Midbrain (tissue), 1 donor: ENCODE measurements at places on chromosomes 4 and X.

GRCh38 chr4:114807759-114808404 is 209.3 kb downstream of the UGT8 start:
- DNase-seq: peak; percentile 35

DNA sequence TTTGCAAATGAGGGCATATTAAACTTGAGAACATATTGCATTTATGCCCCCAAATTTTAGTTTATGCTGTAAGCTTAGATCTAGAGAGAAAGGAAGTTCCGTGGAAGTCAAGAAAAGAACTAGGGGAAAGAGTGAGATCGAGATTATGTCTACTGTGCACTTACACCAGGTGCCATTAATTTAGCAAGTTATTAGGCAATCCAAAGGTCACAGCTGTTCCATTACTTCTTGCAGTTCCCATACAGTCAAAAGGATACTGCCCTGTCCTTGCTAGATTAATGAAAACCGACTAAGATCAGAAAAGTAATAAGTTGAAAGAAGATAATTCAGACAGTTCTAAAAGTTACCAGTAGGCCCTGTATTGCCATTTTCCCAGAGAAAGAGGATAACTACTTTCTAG is 49.3 kb upstream of the SLC7A11 start:
- DNase-seq: no peak

DNA sequence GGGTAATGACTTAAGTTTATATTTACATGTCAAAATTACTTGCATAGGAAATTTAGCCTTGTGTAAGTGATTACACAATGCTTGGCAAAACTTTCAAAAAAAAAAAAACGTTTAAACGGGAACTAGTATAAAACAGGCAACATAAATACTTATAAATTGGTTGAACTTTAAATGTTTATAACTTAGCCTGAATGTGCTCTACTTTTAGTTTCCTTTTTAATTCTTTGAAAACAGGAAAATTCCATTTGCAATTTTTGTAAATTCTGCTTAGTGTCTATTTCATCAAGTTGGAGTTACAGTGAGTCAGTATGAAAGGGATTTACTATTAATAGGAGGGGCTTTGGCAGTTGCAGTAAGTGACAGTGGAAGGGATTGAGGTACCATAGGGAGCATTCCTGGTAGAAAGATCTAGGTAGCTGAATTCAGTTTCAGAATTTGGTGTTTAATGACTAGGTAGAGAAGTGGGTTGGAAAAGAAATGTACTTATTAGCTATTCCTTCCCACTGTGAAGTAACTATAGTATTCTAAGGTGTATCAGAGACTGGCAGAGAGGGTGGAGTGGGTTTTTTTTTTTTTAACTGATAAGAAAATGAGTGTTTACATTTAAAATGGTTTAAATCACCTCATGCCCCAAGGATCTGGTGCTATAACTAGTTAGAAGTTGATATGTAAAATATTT is 2.8 kb downstream of the STAG2 start:
- DNase-seq: no peak

DNA sequence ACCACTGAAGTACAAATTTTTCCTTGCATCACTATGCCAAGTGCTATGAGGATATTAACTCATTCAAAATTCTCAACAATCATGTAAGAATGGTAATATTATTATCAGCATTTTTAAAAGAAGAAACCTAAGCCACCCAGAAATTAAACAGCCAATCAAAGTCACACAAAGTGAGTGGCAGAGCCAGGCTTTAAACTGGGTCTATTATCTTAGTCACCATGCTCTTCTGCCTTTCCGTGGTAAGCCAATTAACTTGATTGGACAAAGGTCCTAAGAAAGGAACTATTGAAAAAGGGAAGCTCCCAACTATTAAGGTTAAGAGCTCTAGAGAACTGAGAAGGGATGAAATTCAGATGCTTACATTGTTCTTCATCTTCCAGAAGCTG is 111.5 kb downstream of the ASB9 start:
- no peak for DNase-seq

- DNase-seq: no peak
Observed at GRCh38 chrX:87376896-87377295, 140.7 kb upstream of the KLHL4 start.

- DNase-seq: no peak
Observed at GRCh38 chrX:23052324-23052723, 52.6 kb downstream of the DDX53 start.
